ENCODE measurements at places on chromosomes 16 and 17.

GRCh38 chr17:21039839-21040575 lies 2.8 kb downstream of the USP22 start:
- peak; percentile 56 for DNase-seq

- peak; percentile 52 for DNase-seq
These were observed 85.3 kb upstream of the C16orf82 start for GRCh38 chr16:26981266-26981938.

DNA sequence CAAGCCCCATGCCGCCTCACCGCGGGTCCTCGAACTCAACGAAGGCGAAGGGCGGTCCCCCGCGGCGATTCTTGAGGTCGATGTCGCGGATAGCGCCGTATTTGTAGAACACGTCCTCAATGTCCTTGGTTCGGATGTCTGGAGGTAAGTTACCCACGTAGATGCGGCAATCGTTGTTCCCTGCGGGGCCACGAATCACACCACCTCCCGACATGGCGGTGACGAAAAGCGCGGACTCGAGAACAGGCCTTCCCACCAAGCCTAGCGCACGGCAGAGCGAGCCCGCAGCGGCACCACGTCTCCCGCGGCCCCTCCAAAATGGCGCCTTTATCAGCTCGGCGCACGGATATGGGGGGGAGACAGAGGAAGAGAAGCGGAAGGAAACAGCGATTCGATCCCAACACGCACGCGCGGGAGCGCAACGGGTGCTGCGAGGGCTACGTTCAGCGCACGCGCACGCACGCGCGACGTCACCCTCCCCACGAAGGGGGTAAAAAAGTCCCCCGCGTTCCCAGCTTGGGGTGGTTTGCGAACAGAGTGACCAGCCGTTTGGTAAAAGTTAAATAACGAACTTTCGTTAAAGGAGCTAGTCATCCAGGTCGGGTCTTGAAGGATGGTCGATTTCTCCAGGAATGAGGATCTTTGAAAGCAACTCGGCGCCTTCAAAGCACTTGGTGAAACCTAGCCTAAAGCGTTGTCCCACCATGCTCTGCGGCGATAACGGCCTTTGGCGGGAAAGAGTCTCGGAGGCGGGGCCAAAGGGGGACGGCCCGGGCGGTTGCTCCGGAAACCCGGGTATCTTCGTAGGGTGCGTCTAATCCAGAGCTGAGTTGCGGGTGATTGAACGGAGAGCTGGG lies at the start of gene SRSF1:
SRSF1 (minus strand) TSS at position 323 of the 857 bp plus-strand sequence; CDS start at position 214, 109 bp downstream.
- peak; percentile 94 for DNase-seq

GRCh38 chr16:27366687-27367460 lies 35.1 kb upstream of the IL21R start:
- no peak for DNase-seq

- no peak for DNase-seq
These were observed 503.4 kb upstream of the CDH8 start for GRCh38 chr16:62539657-62540056.

- peak; percentile 8 for DNase-seq
These were observed 42.8 kb downstream of the COG7 start for GRCh38 chr16:23410176-23410575.

DNA sequence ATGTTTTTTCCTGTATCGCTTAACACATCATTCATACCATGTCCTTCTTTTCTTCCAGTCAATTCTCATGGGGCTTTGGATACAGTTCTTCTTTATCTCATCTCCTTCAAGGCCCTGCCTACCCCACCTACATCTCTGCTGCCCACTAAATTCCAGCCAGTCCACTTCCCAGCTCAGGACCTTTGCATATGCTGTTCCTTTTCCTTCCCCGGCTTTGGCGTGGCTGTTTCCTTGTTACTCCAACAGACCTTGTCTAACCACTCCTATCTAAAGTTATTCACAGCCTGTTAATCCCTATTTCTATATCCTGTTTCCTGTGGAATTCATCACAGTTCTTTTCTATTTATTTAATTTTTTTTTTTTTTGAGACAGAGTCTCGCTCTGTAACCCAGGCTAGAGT lies 6.6 kb upstream of the STAT3 start:
- no peak for DNase-seq

GRCh38 chr17:962670-963069 lies 16.9 kb downstream of the NXN start:
- DNase-seq: no peak

- DNase-seq: no peak
These were observed 90.3 kb downstream of the USP32 start for GRCh38 chr17:60301649-60302048.

GRCh38 chr17:55641676-55642081 lies 81.0 kb downstream of the TMEM100 start:
- no peak for DNase-seq

DNA sequence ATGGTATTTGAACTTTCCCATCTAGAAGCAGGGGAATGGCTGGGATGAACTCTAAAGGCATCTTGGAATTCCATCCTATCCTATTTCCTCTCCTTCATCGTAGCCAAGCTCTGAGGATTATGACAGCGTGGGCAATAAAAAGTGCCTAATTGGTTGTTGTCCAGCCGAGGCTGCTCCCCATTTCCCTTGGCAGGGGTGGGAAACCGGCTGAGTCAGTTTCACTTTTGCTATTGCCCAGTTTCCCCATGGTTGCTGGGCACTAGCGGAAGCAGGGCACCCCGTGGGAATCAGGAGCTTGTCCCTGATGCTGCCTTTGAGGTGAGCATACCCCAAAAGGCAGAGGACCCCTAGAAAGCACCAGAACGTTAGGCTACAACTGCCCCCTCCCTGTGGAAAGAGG lies 13.8 kb upstream of the SP2 start:
- DNase-seq: no peak

DNA sequence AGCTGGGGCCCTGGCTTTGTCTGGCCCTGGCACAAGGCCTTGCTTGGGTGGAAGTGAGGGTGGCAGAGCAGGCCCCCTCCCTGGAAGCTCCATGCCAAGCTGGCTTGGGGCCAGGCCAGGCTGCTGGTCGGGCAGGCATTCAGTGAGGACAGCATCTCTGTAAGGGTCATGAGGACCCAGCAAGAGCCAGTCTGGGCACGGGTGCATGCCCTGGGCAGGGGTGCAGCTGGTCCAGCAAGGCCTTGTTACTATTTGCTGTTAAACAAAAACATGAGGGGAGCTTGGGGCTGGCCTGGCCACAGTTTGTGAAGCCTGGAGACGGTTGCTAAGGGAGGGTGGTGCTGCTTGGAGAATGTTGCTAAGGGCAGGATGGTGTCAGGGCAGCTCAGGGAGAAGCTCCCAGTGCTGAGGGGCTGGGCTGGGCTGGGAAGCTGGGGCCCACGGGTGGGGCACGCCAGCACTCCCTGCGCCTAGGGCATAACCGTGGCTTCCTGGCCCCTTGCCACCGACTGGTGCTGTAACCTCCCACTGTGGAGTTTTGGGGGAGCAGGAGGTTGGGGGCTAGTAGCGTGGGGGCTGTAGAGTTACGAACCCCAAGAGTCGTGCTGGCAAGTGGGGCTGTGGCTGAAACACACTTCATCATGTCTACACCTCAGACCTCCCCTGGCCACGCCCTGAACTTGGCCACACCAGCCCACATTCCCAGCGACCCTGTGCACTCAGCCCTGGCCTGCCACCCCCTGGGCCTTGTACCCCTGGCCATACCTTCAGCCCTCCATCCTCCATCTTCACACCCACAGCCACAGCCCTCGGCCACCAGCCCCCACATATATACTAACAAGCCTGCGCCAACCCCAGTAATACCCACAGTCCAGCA lies 1.6 kb downstream of the TPPP3 start:
- DNase-seq: peak; percentile 24
